Activated T-cell treated with anti-CD3 and anti-CD28 coated beads, Interleukin-2, amount 50 U/mL, for 1 hour (primary cell): ENCODE measurements at places on chromosomes 3 and 15.

DNA sequence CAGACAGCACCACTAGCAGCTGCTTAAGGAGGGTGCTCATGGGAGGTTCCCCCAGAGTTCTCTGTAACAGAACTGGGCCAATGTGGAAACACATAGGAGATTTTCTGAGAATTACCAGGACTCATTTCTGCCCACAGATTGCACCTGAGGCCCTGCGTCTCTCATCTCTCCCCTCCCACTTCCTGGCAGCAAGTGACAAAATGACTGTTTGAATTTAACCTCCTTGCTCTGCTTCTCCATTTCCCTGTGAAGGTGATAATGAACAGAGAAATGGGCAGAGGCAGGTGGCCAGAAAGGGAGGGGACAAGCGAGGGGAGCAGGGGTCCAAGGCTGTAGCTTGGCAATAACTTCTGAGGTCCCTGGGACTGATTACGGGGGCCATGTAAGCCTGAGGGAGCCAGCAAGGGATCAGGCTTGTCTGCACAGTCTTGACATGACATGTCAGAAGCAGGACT, 8.0 kb downstream of the EPHB1 start:
- DNase-seq = no peak

DNA sequence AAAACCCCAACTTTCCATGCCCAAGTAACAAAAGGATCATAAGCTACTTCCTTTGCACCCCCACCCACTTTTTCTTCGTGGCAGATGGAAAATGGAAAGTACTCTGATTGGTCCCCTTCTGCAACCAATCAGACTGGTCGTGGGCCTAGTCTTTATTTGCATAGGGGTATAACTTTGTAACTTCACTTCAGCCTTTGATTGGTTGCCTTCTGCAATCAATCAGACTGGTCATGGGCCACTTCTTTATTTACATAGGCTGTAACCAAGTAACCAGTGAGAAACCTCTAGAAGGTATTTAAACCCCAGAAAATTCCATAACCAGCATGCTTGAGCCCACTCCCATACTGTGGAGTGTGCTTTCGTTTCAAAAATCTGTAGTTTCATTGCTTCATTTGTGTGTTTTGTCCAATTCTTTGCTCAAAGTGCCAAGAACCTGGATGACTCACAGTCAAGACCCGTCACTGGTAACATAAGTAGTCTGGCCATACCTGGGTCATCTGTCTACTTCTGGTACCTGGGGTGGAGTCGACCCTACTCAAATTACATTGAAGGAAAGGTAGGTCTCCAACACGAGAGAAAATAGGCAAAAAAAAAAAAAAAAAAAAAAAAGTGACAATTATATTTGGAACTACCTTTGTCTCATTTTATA, 41.9 kb downstream of the CMTM8 start:
- DNase-seq = no peak

- no peak for DNase-seq
These were observed 163.1 kb downstream of the TLE3 start for GRCh38 chr15:69934607-69935006.

- DNase-seq = no peak
These were observed 109.4 kb downstream of the KLF13 start for GRCh38 chr15:31435912-31436628.

DNA sequence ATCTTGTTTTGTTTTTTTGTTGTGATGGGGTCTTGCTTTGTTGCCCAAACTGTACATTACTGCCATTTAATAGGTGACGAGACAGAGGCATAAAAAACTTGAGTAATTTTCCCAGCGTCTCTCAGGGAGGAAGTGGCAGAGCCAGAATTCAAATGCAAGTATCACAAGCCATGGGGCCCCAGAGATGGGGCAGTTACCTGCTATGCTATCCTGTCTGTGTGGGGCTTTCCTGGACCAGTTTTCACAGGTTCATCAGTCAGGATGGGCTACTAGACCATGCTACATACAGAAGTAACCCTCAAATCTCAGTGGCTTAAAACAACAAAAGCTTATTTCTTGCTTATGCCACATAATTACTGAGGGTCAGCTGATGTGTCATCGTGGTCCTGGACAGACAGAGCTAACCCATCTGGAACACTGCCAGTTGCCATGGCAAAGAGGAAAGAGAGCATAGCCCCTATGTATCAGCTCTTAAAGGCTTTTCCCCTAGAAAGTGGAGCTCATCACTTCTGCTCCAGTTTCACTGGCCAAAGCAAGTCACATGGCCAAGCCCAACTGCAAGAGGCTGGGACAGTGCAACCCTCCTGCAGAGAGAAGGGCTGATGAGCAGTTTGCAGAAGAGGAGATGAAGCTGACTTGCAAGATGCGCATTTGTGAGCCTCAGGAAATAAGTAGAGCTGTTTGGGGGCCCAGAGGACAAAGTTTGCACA, 31.7 kb upstream of the SYNM start:
- no peak for DNase-seq

DNA sequence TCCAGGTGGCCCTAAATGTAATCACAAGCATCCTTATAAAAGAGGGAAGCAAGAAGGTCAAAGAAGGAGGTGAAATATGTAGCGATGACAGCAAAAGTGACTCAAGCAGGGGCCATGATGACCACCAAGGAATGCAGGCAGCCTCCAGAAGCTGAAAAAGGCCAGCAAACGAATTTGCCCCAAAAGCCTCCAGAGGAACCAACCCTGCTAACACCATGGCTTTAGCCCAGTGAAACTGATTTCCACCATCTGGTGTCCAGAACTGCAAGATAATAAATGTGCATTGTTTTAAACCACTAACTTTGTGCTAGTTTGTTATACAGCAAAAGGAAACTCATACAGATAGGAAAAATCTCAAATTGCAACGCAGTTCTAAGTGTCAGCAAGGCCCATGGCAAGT, 23.0 kb upstream of the RBSN start:
- DNase-seq = no peak
